ENCODE measurements at places on chromosomes 3 and 15.

- peak; percentile 68 for DNase-seq
- H3K27me3 ChIP-seq = no peaks in the 10 kb centered on the region
- H3K36me3 ChIP-seq = peaks cover 70% of the 10 kb centered on the region
Observed at GRCh38 chr15:40016224-40016865, 22.6 kb downstream of the SRP14 start.

GRCh38 chr3:59065240-59065639 is 15.4 kb upstream of the CFAP20DC start:
- no peaks in the 10 kb centered on the region for H3K36me3 ChIP-seq
- no peak overlapping the region for H3K27ac ChIP-seq
- H3K4me1 ChIP-seq = no peaks in the 10 kb centered on the region
- H3K4me3 ChIP-seq = no peak overlapping the region
- no peak for DNase-seq
- H3K27me3 ChIP-seq = no peaks in the 10 kb centered on the region

- DNase-seq = no peak
- no peaks in the 10 kb centered on the region for H3K27me3 ChIP-seq
- H3K4me3 ChIP-seq = no peak overlapping the region
- peaks cover 2% of the 10 kb centered on the region for H3K4me1 ChIP-seq
Observed at GRCh38 chr15:25742776-25743547, 120.2 kb downstream of the ATP10A start.

GRCh38 chr3:98744283-98744682 is 18.9 kb upstream of the ST3GAL6 start:
- DNase-seq = no peak
- H3K27me3 ChIP-seq = peaks cover 45% of the 10 kb centered on the region
- H3K36me3 ChIP-seq = no peaks in the 10 kb centered on the region
- no peaks in the 10 kb centered on the region for H3K4me1 ChIP-seq
- H3K4me3 ChIP-seq = no peak overlapping the region
- H3K27ac ChIP-seq = no peak overlapping the region

DNA sequence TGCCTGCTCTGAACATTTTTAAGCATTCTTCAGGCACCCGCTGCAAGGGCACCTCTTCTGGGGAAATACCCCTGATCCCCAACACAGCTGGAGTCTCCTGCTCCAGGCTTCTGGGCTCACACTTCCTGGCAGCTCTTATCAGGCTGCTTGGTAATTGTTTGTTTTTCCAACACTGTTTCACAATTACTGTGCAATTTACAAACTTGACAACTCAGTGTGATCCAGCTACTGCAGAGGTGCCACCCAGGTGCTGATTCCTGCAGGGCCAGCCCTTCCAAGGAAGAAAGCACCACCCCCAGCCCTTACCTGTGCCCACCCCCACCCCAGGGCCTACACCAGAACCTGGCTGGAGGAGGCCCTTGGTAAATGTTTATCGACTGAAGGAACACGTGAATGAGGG is 66.5 kb downstream of the MAGEF1 start:
- H3K27ac ChIP-seq = no peak overlapping the region
- H3K4me3 ChIP-seq = no peak overlapping the region

DNA sequence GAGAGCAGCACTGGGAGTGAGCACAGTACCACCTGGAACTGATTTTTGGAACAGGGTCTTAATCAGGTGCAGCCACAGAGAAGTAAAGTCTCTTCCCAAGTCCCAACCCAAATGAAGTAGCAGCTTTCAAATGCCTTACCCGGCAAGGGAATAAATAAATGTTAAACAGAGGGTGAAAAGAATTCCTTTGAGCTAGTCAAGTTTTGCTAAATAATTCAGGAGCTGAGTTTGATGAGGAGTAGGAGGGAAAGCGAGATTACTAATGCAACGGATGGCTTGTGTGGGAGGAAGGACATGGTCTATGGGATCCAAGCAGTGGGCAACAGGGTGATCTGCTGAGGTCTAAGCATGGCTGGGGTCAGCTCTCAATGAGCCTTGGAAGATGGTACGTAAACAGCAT is 204.5 kb upstream of the ST8SIA2 start:
- DNase-seq = no peak
- no peaks in the 10 kb centered on the region for H3K4me1 ChIP-seq
- H3K27me3 ChIP-seq = peaks cover 9% of the 10 kb centered on the region
- H3K4me3 ChIP-seq = no peak overlapping the region
- H3K36me3 ChIP-seq = no peaks in the 10 kb centered on the region

Data from GM23248 (cell line).